ENCODE measurements at places on chromosomes 7 and 10.

- no peak for DNase-seq
These were observed 13.9 kb downstream of the FIGNL1 start for GRCh38 chr7:50436133-50436806.

GRCh38 chr7:18413447-18413846, 82.1 kb upstream of the HDAC9 start:
- no peak for DNase-seq

GRCh38 chr10:125368146-125368545, 207.8 kb upstream of the CTBP2 start:
- DNase-seq, result no peak

GRCh38 chr7:6385909-6386560, 61.7 kb downstream of the DAGLB start:
- no peak for DNase-seq

- DNase-seq, result no peak
These were observed 183.7 kb downstream of the SORCS1 start for GRCh38 chr10:106980495-106981451.

DNA sequence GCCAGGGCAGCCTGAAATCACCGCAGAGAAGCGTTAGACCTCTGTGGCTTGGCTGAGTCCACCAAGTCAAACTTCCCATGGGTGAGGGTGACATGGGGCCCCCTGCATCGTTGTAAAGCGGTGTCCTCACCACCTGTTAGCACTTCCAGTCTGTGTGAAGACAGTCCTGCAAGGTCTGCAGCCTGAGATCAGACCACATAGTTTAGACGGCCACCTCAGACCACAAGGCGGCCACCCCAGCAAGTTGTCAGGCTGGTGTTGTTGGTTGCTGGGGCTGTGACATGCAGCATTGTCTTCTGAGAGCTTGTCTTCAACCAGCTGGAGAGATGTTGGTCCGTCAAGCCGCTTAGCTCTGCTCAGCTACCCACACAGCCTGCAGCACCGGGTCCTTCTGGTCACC, 44.1 kb upstream of the TARP start:
- DNase-seq, result no peak

DNA sequence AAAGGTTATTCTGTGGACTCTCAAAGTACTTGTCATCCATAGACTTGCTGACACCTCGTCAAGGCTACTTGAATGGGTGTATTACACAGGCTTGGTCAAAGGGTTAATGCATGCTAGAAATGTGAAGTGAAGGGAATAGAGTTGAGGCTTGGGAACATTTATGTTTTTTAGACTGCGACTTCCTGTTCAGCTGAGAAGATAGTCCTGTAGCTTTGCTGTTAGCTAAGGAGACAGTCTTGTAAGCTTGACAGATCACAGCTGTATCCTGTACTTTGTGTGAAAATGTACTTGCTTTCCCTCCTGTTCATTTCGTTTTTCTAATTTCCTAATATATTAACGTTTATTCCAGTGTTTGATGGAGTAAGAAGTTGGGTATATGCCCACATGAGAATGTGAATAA, 52.1 kb downstream of the ADD3 start:
- no peak for DNase-seq

DNA sequence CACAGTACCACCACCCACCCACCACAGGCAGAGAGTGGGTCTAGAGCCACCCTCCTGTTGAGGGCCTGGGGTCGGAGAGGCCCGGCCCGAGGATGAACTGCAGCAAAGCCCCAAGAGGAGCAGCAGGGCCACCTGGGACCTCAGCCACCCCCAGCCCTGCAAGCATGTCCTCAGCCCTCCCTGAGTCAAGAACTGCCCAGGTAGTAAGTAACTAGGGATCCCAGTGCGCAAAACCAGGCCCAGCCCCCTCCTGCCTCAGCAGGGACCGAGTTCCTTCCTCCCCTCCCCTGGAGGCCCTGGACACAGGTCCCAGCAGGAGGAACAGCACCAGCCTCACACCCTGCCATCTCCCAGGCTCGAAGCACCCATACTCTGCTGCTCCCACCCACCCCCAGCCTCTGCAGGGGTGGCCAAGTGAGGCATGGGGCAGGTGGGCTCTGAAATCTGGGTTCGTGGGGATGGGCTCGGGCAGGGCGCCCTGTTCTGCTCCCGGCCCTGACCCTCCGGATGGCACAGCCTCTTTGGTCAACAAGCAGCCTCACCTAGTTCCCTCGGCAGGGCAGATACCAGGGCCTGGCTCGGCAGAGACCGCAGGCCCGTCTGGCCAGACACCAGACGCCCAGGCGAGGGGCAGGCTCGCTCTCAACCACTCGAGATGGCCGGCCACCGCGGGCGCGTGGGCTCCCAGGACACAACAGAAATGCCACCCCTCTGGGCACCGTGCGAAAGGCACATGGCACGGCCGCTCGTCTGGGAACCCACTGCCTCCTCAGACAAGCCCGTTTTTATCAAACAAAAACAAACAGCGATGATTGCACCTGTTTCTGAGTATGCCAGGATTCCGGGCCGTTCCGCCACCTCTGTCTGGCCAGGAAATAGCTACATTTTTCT, 15.2 kb downstream of the PDGFA start:
- DNase-seq, result no peak

GRCh38 chr10:30542001-30542894, 87.3 kb downstream of the LYZL2 start:
- no peak for DNase-seq

- DNase-seq, result no peak
These were observed 172.7 kb downstream of the GNAI1 start for GRCh38 chr7:80307227-80307856.

- DNase-seq, result no peak
These were observed 80.5 kb downstream of the RTKN2 start for GRCh38 chr10:62188021-62188616.

DNA sequence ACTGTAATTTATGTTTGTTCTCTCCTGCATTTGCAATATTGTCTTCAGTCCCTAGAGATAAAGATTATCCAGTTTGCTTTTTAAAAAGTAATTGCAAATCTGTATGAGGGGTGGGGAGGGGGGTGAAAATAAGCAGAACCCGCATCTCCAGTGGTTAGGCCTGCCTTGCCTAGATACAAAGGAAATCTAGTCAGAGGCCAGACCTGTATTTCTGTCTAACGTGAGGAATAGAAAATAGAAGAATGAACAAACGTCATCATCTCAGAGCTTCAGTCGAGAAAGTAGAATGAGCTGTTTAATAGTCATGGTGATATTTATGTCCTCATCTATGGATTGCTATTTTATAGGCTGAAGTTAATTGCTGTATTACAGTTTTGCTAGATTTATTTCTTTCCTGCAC, 284.2 kb downstream of the BICC1 start:
- no peak for DNase-seq

- no peak for DNase-seq
These were observed 65.5 kb downstream of the RALA start for GRCh38 chr7:39688611-39689480.

DNA sequence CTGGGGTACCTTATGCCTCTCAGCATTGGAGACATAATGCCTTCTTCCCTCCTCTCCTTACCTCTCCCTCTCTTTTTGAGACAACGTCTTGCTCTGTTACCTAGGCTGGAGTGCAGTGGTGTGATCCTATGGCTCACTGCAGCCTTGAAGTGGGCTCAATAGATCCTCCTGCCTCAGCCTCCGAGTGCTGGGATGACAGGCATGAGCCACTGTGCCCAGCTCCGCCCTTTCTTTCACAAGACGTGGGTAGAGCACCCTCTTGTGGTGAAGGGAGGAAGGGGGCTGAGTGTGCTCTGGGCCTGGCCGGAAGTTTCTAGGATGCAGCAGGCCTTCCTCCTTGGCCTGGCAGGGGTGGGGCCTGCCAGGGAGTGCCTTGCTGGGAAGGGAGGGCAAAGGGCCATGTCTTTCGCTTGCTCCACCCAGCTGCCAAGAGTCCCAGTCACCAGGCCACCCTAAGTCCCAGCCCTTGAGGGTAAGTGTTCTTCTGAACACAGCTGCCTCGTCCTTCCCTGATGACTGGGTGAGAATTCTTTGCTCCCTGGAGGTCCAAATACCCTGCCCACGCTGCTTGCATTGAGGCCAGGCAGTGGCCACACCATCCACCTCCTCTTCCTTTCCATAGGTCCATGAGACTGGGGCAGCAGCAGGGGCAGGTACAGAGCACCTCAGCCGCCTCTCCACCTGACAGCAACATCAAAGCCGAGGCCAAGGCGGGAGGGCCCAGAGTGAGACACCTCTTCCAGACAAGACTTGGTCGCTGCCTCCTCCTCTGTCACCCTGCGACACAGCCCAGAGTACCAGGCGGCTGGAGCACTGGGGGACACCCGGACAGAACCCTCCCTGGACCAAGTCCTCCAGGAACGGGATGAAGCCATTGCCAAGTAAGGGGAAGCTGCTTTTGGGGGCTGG, 3.7 kb downstream of the ABHD11 start:
- DNase-seq, result peak; percentile 55

DNA sequence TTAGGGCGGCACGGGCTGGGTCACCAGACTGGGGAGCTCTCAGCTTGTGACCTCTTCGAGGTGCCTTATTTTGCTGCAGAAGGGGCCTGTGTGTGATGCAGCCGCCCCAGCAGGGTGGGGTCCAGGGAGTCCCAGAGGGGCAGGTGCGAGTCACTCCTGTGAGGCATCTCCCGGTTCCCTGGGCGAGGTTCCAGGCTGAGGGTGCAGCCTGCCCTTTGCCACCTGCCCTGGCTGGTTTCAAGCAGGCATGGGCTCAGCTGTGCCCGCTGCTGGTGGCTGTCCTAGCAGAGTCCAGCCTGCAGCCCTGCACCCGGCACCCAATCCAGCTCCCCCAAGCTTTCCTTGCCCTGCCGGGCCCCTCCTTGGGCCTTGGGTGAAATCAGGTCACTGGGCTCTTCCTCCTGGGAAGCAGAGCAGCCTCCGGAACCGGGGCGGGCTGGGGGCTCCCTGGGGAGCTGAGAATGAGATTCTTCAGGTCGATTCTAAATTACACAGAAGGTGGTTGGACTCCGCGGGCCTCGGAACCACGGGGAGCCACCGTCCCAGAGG, 64.8 kb downstream of the PWWP2B start:
- DNase-seq, result no peak

DNA sequence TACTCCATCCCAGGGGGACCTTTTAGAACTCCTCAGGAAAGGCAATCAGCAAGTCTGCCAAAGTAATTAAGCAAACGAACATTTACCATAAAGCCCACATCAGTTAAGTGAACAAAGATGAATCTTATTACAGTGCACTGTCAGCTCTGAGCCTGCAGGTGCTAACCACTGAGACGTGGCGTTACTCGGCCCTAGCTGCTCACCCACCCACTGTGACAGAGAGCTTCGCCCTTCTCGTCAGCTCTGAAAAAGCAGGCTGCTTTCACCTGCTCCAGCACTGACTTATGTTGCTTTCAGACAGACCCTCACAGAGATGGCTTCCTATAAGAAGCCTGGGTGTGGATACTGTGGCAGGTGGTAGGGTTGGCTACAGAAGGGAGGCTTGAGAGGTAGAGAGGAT, 57.7 kb upstream of the KCNIP2 start:
- no peak for DNase-seq

DNA sequence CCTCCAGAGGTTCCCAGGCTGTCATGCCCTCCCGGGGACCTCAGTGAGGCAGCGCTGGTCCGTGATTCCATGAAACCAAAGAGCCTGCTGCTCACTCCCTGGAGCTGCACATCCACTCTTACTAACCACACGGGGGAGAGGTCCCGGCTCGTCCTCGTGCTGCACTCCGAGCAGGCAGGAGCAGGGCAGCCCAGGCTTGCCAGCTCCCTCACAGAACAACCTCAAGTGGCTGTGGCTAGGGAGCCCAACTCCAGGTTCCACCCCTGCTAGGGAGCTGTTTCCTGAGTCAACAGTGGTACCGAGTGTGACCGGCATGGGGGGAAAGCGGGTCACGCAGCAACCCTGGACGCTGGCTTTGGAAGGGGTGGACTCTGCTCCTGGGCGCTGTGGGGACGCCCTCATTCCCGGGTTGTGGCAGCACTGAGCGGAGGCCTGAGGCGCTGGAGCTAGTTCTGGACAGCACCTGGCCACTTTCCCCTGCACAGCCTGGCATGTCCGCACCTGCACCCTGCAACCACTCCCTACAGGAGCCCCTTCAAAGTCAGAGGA, 27.9 kb upstream of the PPP2R2D start:
- no peak for DNase-seq

GRCh38 chr7:51666751-51667150, 350.1 kb upstream of the COBL start:
- DNase-seq, result no peak

- no peak for DNase-seq
These were observed 136.5 kb upstream of the UNC5B start for GRCh38 chr10:71075759-71076472.

- no peak for DNase-seq
These were observed 587.0 kb downstream of the SDK1 start for GRCh38 chr7:3888096-3888495.

GRCh38 chr10:66350622-66351399, 575.0 kb upstream of the LRRTM3 start:
- DNase-seq, result no peak

DNA sequence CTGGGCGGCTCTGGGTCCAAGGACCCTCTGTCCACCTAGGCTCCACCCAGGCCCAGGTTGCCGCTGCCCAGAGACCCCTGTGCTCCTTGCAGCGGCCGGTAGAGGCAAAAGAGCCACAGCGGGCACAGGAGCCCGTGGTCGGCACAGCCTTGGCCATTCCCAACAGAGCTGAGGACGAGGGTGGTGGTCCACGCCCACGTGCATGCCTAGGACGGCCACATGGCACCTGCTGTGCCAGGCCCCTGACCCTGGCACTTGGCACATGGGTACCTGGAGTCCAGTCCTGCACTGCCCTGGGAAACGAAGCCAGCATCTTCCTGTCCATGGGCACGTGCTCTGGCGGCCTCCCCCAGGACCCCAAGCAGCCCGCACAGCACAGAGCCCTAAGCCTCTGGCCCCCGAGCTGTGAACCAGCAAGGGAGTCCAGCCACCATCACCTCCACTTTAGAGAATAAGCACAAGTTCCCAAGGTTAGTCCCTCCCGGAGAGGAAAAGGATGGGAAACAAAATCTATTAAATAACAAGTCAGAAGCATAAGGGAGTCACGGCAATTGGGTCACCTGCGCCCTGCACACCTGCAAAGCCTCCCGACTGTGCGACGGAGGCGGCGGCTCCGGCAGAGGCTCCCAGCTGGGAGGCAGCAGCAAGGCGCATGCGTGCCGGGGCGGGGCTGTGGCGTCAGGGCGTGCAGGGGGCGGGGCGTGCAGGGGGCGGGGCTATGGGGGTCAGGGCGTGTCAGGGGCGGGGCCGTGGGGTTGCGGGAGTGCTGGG, 59.1 kb downstream of the STK32C start:
- DNase-seq, result no peak

DNA sequence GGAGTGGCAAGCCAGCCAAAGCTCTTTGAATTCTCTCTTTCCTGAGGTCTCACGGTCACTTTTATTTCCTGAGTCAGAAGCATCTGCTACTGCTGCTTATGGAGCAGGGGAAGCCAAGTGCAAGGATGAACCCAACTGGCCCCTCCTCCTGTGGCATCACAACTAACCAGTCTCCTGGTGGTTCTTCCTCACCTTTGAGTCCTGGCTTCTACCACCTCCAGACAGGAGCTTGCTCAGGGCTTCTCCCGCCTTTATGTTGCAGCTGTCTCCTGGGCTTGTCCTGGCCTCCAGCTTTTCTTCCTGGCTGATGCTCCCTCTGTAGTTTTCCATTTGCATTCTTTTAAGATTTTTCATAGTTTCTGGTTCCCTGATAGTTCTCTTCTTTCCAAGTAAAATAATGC, 349.7 kb upstream of the NRP1 start:
- DNase-seq, result no peak

GRCh38 chr7:105782391-105783042, 93.9 kb downstream of the ATXN7L1 start:
- no peak for DNase-seq

GRCh38 chr7:8325067-8325466, 63.1 kb upstream of the ICA1 start:
- DNase-seq, result no peak

- DNase-seq, result no peak
These were observed 150.7 kb upstream of the BET1 start for GRCh38 chr7:94154858-94155257.

All from activated CD4-positive, CD25-positive, alpha-beta regulatory T cell (primary cell).